Stimulated activated CD8-positive, alpha-beta memory T cell treated with anti-CD3 and anti-CD28 coated beads, Interleukin-15, amount 100 ng/mL, for 1 hour (primary cell): ENCODE measurements at places on chromosomes 7 and 10.

DNA sequence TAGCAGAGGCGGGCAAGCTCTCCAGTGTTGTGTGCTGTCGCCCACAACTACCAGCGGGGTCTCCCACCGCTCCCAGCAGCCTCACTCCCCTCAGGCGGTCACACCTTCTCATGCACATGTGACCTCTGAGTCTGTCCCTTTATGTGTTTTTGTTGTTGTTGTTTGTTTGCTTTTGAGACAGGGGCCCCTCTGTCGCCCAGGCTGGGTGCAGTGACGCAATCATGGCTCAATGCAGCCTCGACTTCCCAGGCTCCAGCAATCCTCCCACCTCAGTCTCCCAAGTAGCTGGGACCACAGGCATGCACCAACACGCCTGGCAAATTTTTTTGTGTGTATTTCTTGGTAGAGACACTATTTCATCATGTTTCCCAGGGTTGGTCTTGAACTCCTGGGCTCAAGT lies 1.5 kb downstream of the CPSF4 start:
- no peak for DNase-seq

DNA sequence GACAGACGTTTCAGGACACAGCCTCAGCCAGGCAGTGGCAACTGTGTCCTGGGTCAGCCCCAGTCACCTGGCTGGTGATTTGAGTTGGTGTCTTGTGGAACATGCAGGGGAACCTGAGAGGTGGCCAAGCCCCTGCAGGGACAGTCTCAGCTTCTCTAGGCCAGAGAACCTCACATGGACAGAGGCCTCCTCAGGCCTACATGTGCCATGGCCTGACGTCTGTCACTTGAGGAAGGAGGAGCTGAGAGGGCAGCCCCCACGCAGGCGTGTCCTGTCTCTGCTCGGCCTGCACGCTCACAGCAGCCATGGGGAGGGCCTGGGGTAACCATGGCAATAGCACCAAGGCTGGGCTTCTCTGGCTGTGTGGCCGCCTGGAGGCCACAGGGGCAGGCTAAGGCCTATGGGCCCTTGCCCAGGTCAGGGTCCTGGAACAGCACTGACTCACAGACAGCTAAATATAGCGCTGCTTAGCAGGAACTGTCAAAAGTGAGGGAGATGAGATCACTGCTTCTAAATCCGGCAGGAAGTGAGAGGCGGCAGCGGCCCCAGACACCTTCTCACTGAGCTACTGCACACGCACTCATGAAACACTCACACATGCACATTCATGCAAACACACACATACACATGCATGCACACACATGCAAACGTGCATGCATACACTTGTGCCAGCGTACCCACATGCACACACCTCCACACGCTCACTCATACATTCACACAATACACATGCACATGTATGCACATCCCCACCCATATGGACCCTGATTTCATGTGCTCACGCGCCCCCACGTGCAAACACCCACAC lies 57.0 kb downstream of the YKT6 start:
- peak; percentile 24 for DNase-seq

GRCh38 chr7:117364339-117365080 lies 41.7 kb upstream of the WNT2 start:
- DNase-seq: no peak

- DNase-seq: no peak
Measured at GRCh38 chr10:86931872-86932271, 25.5 kb downstream of the MMRN2 start.

DNA sequence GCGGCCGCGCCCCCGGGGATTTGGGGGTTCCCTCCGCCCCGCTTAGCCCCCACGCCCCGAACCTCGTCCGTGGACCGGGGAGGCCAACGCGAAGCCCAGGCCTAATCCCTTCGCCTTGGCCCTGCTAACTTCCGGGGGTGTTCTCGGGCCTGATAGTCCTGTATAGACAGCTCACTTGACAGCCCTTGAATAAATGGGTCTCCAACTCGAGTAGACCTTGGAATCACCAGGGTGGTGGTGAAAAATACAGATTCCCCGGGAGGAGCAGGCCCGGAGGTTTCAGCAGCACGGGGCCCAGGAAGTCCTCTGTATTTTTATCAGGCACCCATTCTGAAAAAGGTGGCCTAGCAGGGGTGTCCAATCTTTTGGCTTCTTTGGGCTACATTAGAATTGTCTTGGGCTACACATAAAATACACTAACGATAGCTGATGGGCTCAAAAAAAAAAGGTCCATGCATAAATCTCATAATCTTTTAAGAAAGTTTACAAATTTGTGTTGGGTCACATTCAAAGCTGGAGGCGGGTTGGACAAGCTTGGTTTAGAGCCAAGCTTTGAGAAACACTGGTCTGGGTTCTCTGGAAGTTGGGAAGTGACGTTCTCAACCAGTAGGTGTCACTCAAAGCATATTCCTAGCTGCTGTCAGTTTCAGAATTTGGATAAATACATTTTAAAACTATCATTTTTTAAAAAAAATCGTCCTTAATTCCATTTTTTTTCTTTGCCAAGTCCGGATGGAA lies 221.7 kb downstream of the PHTF2 start:
- no peak for DNase-seq

DNA sequence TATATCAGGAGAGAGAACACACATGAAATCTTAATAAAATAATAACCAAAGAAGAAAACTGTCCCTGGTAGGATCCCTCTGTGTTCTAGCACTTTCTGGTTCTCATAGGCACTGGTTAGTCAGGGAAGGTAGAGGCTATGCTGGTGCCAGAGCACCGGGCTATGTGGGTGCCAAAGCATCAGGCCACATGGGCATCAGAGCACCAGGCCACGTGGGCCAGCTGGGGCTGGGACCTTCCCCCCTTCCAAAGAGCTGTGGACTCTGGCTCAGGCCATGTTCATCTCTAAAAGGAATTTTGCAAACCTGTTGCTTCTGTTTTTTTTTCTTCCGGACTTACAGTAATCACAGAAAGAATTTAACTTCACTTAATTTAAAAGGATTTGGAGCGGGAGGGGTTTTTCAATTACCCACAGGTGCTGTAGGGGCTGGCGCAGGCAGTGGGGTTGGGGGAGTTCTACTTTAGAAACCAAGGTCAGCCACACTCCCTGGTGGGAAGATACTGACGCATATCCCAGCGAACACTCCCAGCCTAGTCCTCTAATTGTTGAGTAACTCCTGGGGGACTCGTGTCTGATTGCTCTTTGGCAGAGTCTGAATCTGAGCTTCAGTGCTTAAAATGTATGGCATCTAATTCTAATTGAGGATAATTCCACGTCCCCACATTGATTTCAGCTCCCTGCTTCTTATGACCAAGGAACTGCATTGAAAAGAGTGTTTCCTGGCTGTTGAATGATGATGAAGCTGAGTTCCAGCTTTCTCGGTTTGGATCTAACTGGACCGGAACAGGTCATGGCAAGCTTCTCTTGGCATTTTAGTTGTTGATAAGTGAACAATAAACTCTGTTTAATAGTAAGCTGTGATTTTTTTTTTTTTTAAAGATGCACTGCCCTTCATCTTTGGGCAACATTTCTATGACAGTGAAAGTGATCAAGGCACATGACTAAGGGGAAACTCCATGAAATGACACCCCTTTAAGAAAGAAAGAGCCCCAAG lies 110.7 kb upstream of the FZD8 start:
- DNase-seq: no peak

DNA sequence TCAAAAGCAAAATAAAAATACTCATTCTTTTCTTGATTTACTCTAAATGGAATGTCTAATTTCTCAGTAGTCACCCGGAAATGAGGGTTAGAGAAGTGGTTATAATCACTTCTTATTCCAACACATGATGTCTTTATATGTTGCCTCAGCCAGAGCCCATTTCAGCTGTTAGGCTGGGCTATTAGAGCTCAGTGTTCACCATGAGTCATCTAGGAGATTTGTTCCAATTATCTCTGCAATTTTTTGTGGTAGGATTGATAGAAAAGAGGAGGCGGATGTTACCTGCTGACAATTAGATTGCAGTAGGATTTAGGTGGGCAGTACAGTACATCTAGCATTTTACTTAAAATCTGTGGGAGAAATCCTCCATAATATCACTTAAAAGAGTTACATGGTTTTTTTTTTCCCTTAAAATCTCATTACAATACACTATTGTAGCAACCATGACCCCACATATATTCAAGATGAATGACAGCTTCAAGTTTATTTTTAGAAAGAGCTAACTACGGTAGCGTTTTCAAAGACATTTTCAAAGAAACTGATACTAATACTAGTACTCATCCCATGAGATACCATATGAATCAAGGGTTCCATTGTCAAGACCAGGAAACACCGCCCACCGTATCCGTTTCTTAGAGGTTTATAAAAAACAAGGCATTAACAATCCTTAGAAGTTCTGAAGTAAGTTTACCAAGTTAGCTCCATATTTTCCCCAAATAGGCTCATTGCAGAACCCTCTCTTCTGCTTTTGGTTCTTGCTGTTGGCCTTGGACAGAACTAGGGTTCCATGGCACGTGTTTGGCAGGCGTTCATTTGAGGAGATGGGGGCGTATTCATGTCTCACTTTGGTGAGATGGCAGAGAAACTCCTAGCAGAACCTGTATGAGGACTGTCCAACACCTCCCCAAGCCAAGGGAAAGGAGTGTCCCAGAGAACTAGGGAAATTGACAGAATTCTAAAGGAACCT lies 10.4 kb downstream of the CPA2 start:
- DNase-seq: no peak

- DNase-seq: no peak
Measured at GRCh38 chr7:156993925-156994235, 16.6 kb downstream of the MNX1 start.

DNA sequence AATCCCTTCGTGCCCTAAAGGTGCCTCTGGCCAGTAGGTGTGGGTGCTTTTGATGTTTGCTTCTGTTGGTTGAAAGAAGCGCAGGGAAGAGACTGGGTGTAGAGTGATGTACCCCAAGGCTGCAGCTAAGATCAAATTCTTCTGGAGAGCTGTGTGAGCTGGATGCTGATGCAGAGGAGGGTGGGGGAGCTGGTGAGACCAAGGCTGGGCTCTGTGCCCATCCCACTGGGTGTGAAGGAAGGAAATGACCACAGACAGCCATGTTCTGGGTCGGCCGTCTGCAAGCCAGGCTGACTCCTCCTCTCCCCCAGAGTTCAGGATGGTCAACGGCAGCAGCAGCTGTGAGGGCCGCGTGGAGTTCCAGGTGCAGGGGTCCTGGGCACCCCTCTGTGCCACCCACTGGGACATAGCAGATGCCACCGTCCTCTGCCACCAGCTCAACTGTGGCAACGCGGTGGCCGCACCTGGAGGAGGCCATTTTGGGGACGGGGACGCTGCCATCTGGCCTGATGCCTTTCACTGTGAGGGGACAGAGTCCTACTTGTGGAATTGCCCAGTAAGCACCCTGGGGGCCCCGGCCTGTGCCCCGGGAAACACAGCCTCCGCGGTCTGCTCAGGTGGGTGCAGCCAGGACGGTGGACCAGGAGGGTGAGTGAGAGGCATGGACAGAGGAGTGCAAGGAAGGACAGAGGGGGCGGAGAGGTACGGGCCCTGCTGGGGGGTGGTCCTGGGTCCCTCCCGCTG lies 5.1 kb downstream of the SCART1 start:
- DNase-seq: no peak

- no peak for DNase-seq
Measured at GRCh38 chr10:56624082-56624481, 263.0 kb upstream of the ZWINT start.

GRCh38 chr7:143085109-143085508 lies 33.0 kb downstream of the OR6V1 start:
- DNase-seq: no peak

DNA sequence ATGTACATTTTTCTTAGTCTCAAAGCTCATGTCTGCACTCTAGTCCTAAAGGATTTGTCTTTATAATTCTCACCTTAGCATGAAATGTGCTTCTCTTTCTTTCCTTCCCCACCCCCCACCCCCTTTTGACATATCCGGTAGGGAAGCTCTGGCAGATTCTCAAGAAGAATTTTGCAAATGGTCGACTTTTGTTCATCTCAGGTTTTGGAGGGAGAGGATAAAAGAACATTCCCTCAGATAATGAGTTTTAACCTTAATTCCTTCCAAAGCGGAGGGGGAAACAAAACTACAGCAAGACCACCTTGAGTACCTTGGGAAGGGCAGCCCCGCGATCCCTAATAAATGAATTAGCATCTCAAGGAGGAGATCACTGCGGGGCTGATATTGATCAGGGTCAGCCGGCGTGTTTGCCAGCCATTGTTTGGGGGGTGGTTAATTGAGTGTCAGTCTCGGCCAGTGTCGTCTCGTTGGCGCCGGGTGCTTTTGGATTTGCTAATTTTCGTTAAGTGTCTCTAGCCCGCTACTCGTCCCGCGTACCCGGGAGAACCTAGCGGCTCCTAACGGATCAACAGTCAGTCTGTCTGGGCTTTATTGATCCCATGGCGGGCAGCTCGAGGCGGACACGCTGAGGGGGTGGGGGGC lies 874 bp upstream of the BAMBI start:
- DNase-seq: no peak

GRCh38 chr10:34666008-34666704 lies 148.9 kb downstream of the PARD3 start:
- DNase-seq: no peak

DNA sequence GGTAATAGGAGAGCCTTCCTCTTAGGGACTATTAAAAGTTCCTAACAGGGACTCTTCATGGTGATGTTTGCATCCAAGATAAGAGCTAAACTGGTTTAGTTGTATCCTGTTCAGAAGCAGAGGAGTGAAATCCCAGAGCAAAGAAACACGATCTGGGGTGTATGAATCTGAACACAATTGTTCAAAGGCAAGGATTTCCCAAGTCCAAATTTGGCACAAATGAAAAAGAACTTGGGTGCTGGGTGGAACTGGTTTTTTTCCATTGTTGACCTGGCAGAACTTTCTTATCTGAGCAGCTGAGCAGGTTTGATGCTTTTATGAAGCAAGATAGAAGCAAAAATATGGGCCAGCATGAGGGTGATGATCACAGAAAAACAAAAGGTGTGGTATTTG lies 6.0 kb downstream of the AGFG2 start:
- no peak for DNase-seq

GRCh38 chr7:155090684-155091083 lies 20.6 kb downstream of the HTR5A start:
- DNase-seq: no peak

DNA sequence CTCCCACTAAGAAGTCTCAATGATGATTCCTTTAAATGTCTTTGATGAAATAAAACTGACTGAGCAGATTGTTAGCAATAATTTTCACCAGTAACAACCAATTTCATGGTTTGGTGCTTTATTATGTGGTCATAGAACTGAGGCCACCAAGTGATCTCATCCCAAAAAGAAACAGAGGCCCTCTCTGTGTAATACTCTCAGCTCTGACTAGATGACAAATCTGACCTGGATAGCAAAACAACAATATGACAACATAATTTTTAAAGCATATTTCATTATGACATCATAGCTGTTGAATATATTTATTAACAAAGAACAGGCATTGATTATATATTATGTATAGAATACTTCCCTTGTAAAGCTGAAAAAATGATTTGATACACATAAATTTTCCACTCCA lies 5.9 kb downstream of the SEMA3E start:
- DNase-seq: no peak

GRCh38 chr7:151376218-151376902 lies 33.5 kb downstream of the WDR86 start:
- no peak for DNase-seq

DNA sequence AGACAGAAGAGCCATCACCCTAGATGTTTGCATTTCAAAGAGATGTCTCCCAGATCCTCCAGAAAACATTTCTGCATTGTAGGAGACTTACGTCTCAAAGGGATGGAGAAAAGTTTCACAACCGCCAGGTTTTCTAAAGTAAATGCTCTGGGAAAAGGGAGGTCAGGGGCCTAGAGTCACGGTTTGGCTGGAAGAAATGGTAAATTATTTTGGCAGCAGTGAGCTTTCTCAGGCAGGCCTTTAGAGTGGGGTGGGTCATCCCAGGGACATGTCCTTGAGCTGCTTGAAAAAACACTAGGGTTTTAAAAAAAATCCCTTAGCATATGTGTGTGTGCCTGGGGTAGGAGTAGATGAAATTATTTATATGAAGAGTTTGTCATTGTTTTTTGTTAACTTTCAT lies 728.8 kb downstream of the TYW1 start:
- DNase-seq: no peak
